GM12878 (cell line): ENCODE measurements at places on chromosomes 5 and 9.

GRCh38 chr9:71734950-71735349 is 33.4 kb downstream of the CEMIP2 start:
- DNase-seq: no peak

GRCh38 chr5:176178789-176179188 is 59.4 kb upstream of the SIMC1 start:
- DNase-seq: no peak

DNA sequence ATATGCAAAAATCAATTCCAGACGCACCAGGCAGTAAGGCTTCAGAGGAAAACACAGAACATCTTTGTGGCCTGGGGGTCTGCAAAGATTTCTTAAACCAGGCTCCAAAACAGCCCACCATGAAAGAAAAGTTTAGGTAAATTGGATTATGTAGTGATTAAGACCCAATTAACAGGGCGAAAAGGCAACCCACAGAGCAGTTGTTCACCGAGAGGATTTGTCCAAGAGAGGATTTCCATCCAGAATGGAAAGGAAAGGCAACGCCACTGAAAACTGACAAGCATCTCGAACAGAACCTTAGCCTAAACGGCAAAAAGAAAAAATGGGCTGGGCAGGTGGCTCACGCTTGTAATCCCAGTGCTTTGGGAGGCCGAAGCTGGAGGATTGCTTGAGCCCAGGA is 37.4 kb downstream of the GLT6D1 start:
- no peak for DNase-seq

- no peak for DNase-seq
These were observed 61.0 kb upstream of the DAPK1 start for GRCh38 chr9:87436716-87437115.

- no peak for DNase-seq
These were observed 47.7 kb downstream of the NSUN2 start for GRCh38 chr5:6585168-6585567.

GRCh38 chr9:137680444-137681358 is 61.9 kb downstream of the EHMT1 start:
- no peak for DNase-seq
